Stimulated activated CD8-positive, alpha-beta memory T cell treated with anti-CD3 and anti-CD28 coated beads, Interleukin-4, amount 100 ng/mL, for 4 hours (primary cell): ENCODE measurements at places on chromosomes 7 and 10.

DNA sequence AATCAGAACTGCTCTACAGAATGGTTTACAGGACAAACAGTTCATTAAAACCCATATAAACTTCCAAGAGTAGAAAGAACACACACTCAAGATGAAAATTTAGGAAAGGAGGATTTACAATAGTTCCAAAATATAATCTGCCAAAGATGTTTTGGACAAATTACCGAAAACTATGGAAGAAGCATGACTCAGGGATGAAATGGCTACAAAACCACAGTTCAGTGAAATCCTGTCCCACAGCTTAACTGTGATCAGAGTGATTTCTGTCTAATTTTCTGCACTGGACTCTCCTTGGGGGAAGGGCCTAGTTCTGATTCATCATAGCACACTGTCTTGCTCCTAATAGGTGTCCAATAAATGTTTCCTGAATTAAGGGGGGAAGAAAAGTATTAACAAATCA, 82.2 kb downstream of the HIPK2 start:
- no peak for DNase-seq

DNA sequence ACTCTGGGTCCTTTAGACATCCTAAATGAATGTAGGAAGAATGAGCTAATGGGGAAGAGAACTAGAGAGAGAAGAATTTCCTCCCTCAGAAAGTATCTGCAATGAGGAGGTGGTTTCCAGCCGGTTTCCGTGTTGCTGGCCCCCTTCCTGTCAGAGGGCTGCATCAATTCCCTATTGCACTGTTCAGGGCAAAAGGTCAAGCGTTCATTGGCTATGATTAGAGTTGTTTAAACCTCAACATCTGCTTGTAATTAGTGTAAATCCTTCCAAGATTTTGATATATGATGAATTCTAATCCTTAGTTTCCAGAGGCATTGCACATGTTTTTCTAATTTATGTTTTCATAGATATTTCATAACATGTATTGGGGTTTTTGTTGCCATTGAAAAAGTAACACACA, 107.3 kb upstream of the SGCE start:
- no peak for DNase-seq

DNA sequence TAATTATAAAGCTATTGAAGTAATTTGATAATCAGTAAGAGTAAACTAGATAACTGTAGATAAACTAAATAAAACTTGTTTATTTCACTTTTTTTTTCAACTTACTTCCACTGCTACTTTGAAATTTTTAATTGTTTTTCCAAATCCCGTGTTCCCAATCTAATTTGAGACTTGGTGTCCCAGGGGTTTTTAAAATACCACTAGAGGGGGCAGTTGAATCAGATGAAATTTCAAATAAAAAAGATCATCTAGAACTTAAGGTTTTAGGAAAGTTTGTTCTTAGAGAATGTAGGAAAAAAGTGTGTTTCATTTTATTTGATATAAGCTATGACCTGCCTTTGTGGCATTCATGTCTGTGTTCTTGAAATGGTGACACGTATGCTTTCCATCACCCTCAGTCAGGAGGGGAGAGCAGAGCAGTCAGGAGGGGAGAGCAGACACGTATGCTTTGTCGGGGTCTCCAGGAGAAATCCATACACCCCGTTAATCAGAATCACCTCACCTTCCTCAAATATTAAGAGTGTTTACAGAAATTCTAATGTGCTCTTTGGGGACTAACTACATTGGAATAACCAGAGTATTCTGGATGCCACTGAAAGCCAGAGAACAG, 49.9 kb downstream of the C10orf67 start:
- no peak for DNase-seq

DNA sequence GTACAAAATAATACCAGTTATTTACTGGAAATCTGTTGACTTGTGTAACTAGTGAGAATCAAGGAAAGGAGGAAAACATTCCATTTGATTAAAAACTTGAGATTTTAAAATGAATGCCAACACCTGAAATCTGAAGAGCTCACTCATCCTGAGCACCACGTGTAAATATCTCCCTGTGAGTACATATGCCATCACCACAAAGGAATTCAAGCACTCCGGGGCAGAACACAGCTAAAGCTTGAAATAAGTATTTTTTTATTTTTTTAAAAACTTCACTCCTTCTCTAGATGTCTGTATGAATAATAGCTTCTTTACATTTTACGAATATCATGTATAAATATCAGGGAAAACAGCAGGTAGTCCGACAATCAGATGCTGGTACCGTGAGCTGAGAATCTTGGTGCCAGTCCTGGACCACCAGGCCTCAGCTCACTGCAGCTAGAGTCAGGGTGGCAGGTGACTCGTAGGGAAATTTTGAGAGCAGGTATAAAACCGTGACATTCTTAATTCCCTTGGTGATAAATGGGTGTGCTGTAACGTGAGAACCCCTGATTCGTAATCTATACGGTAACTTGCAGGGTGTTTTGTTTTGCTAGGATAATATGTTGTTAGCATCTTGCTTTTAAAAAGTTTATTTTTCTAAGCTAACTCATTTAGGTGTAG, 12.7 kb downstream of the LMTK2 start:
- DNase-seq: no peak

GRCh38 chr10:27986821-27987220, 12.1 kb downstream of the ODAD2 start:
- no peak for DNase-seq

GRCh38 chr10:5527332-5528200, 2.8 kb downstream of the CALML3 start:
- DNase-seq: no peak

- DNase-seq: no peak
Observed at GRCh38 chr10:22315455-22316285, 518 bp upstream of the COMMD3 start.

- DNase-seq: no peak
Observed at GRCh38 chr7:121169469-121169868, 159.3 kb upstream of the WNT16 start.

GRCh38 chr7:140229591-140230515, 53.1 kb upstream of the KDM7A start:
- DNase-seq: peak; percentile 38

GRCh38 chr10:19730907-19731217, 85.4 kb upstream of the PLXDC2 start:
- DNase-seq: no peak

- DNase-seq: no peak
Observed at GRCh38 chr7:25424113-25424512, 195.8 kb upstream of the NPVF start.

GRCh38 chr7:5350174-5350463, 67.4 kb downstream of the SLC29A4 start:
- no peak for DNase-seq

- DNase-seq: peak; percentile 31
Observed at GRCh38 chr7:127391591-127392181, 822 bp downstream of the ZNF800 start.
